ENCODE measurements at places on chromosomes 4 and X.

- no peak for DNase-seq
Measured at GRCh38 chrX:23327104-23327503, 7.5 kb upstream of the PTCHD1 start.

- DNase-seq: no peak
Measured at GRCh38 chr4:123631786-123632692, 235.4 kb downstream of the SPRY1 start.

DNA sequence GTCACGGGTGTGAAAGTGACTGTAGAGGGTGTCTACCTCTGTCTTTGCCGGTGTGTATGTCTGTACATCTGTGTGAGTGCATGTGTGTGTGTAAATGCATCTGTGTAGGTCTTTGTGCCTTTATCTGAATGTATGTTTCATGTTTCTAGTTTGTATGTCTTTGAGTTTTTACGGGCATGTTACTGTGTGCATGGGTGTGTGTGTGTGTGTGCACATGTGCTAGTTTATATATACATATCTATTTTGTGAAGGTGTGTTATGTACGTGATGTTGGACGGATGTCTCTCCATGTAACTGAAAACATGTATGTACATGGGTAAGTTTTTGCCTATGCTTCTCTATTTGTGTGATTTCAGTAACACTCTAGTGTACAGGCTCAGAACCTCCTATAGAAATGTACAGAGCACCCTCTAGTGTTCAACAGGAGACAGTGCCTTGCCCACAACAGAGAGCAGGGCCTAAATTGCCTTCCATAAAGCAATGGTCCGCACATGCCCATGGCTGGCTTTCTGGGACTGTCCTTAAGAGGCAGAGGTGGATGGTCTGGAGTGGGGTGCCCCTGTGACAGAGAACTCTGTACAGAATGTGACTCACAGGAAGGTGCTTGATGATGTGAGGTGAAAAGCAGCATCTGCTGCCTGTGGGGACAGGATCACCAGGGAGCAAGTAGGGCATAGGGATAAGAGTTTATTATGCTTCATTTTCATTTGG lies 343.5 kb downstream of the RAPGEF2 start:
- peak; percentile 57 for DNase-seq

GRCh38 chr4:3135155-3136011 lies 60.9 kb downstream of the HTT start:
- no peak for DNase-seq

- no peak for DNase-seq
Measured at GRCh38 chr4:101707596-101707995, 82.9 kb upstream of the BANK1 start.

DNA sequence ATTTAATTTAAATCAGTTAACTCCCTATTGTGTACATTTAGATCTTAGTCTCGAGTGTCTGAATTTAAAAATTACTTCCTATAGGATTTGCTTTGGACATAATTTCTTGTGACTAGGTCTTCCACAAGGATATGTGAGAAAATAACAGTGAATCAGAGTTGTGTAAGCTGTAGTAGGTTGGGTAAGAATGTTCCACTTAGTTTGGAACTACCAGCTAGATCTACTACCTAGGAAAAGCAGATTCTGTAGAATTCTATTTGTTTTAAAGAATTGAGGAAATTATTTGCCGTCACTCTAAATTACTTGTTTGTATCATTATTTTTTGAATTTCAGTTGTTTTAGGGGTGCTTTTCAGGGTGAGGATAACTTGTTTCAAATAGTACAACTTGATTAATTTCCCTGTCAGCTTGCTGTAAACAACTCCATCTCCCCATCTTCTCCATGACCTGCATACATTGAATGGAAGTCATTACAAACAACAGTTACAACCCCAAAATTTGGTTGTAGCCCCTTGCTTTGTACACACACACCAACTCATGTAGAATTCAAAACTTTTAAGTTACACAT lies 1.3 kb downstream of the MTHFD2L start:
- no peak for DNase-seq

Data from K562 (cell line).